Stimulated activated CD8-positive, alpha-beta memory T cell treated with anti-CD3 and anti-CD28 coated beads, Interleukin-4, amount 100 ng/mL, for 1 hour (primary cell): ENCODE measurements at places on chromosomes 3 and 15.

DNA sequence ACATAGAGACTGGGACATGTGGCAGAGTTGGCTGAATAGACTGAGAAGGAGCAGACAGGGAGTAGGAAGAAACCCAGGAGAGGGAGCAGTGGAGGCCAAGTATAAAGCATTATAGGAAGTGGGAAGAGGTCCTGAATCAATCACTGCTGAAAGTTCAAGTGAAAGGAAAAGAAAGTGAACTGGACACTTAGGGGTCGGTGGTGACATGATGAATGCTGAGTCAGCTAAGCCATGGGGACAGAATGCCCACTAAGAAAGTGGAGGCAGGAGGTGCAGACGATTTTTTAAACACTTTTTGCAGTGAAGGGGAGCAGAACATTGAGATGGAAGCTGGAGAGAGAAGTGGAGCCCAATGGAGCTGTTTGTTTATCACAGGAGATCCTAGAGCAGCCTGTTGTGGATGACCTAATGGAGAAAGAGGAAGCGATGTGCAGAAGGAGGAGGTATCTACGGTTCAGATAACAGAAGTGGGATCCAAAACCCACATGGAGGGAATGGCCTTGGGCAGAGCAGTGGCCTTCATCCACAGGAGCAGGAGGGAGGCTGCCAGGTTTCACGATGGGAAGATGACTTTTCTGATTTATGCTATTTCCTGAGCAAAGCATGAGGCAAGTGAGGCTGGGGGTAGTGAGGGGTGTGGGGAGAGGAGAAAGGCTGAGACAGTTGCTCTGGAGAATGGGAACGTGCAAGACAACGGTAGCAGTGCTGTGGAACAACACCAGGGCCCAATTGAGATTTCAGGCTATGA lies 208.2 kb downstream of the RPLP1 start:
- no peak for DNase-seq

DNA sequence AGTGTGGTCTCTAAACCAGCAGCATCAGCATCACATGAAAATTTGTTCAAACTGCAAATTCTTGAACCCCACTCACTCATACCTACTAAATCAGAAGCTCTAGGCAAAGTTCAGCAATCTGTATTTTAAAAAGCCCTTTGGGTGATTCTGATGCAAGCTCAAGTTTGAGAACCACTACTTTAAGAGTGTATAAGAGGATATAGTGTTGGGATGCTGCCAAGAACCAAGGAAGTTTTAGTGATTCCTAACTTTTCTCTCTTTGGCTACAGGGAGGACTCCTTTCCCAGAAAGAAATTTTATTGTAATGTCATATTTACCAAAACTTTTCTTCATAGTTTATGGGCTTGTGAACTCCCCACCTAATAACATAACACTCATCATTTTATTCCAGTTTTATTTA lies 422.2 kb downstream of the TBC1D5 start:
- no peak for DNase-seq

DNA sequence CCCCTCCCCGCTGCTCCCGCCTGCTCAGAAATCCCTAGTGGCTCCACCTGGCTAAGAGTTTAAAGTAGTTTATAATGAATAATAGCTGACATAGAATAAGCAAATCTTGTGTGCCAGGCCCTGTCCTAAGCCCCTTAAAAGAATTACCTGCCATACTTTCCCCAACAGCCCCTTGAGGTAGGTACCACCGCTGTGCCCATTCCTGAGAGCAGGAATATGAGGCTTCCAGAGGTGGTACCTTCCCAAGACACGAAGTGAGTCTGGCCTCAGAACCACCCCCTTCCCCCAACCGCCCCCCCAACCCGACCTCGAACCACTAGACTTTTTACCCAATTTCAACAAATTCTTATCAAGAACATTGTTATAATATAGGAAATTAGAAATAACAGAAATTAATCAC lies 1.2 kb downstream of the ABHD6 start:
- DNase-seq, result no peak

- DNase-seq, result no peak
Observed at GRCh38 chr15:72472992-72473610, 1.0 kb upstream of the ARIH1 start.

- DNase-seq, result no peak
Observed at GRCh38 chr3:5630406-5630805, 442.9 kb downstream of the EDEM1 start.

GRCh38 chr3:60707452-60708020 lies 543.7 kb downstream of the FHIT start:
- no peak for DNase-seq

DNA sequence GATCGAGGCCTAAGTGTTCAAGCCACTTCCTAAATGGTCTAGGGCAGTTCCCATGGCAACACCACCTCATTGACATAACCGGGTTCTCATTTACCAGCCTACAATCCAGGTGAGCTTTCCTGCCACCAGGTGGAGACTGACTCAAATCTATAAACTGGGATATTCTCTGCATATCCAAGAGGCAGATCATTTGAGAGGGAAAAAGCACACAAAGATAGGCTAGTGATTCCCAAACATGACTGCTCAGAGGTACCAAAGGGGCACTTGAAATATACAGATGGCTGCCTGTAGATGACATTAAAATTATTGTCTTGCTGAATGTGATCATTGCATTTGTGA lies 141.3 kb upstream of the PROK2 start:
- no peak for DNase-seq

DNA sequence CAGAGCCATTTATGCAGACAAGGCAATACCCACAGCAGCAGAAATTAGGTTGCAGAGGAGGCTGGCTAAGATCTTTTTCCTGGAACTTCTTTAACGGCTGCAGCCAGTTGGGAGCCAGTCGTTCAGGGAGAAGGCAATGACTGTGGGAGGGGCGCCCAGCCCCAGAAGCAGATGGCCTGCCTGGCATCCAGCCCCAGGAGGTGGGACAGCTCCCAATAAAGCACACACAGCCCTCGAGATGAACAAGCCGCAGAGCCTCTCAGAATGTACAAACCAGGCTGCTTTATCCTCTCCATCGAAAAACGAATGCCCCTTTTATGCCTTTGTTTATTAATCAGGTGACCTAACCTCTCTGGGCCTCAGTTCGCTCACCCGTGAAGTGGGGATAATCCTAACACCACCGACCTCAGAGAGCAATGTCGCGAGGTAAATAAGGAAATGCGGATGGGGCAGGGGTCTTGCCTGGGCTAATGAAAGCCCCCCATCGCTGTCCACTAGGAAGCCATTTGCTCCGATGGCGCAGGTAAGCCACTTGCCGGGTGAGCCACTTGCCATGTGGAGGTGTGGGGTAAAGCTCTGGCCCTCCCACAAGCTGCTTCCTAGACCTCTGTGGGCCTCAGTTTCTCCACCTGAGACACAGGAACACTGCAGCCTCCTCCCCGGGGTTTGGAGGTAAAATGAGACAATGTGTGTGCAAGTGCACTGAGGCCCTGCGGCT lies 35.8 kb downstream of the MGLL start:
- no peak for DNase-seq

GRCh38 chr15:31215490-31216214 lies 111.0 kb upstream of the KLF13 start:
- peak; percentile 62 for DNase-seq

DNA sequence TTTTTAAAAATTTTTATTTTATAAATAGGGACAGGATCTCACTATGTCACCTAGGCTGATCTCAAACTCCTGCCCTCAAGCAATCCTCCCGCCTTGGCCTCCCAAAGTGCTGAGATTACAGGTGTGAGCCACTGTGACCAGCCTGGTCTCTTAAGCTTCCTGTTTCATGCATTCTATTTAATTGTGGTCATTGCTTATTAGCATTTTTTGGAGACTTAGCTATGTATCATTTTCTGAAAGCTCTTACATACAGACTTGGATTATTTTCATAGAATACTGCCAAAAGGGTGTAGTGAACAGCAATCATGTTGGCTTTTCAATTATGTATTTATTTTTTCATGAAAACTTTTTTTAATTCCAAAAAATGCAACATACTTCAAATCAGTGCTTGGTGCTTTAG lies 51.5 kb upstream of the DCUN1D1 start:
- no peak for DNase-seq

GRCh38 chr3:30502051-30502741 lies 104.2 kb upstream of the TGFBR2 start:
- DNase-seq, result no peak

DNA sequence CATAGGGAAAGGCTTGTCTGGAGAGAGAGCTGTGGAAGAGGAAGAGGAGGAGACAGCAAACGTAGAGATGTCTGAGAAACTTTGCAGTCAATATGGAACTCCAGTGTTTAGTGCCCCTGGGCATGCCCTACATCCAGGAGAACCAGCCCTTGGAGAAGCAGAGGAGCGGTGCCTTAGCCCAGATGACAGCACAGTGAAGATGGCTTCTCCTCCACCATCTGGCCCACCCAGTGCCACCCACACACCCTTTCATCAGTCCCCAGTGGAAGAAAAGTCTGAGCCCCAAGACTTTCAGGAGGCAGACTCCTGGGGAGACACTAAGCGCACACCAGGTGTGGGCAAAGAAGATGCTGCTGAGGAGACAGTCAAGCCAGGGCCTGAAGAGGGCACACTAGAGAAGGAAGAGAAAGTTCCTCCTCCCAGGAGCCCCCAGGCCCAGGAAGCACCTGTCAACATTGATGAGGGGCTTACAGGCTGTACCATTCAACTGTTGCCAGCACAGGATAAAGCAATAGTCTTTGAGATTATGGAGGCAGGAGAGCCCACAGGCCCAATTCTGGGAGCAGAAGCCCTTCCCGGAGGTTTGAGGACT lies 6.9 kb downstream of the MAP1A start:
- DNase-seq, result no peak

GRCh38 chr3:56720849-56721248 lies 37.8 kb upstream of the TASOR start:
- DNase-seq, result no peak

DNA sequence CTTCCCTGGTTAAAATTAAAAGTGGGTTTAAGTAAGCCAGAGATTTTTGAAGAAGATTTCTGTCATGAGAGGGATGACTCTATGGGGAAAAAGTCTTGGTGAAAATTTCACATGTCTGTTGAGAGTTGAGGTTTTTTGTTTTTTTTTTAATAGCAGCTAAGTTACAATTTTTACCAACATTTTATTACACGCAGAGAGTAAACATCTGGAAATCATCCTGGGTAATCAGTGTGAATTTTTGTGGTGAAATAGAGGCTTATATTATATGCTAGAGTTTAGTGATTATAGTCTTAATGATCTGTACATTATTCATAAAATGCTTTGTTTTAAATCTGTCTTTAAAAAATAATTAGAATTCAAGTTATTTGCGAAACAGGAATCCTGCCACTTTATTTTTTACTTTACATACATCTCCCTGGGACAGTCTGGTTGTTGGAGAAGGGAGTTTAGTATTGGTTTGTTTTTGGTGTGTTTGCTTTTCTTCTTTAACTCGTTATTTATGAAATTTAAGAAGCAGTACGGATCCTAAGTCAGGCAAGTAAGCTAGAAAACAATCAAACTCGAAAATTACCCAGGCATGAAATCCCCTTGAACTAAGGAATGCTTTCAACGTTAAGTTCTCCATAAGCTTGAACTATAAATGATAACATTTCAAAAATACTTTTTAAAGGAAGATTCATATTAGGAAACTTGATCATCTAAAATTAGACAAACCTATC lies 143.4 kb upstream of the TSC22D2 start:
- DNase-seq, result no peak

GRCh38 chr15:42069025-42069424 lies 25.3 kb downstream of the PLA2G4D start:
- DNase-seq, result no peak

DNA sequence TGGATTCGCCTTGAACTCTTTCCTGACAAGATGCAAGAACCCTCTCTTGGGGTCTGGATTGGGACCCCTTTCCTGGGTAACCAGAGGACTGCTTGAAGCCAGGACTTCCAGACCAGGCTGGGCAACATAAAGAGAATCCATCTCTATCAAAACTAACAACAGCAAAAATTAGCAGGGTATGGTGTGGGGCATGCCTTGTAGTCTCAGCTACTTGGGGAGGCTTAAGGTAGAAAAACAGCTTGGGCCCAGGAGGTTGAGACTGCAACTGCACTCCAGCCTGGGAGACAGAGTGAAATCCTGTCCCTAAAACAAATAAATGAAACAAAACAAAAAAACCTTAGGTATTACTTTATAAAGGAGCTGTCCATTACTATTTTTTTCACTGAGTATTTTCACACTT lies 93.1 kb upstream of the PLXND1 start:
- DNase-seq, result no peak

- no peak for DNase-seq
Observed at GRCh38 chr3:23329471-23330105, 126.5 kb downstream of the UBE2E2 start.

DNA sequence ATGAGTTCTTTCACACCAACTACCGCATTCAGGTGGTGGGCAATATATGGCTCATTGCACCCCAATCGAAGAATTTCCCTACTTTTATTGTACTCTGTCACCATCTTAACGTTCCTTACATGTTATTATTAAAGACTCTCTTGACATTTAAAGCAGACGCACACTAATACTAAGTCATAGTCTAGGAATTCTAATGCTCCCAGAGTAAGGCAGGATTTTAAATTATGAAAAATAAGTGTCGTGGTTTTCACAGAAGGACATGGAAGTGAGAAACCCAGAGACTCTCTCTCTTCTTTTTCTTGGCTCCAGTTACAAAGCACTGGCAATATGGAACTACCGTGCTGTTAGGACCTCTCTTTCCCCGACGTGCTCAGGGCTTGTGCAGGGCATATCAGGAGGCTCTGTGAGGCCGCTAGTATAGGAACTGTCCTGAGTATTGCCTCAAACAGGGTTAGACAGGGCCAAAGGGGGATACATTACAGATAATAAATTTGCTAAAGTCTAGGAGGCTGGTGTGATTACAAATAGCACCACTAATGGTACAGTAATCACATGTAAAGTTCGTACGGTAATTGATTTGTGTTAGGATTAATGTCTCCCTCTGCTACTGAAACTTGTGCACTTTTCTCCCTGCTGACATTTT lies 590.8 kb downstream of the FOXP1 start:
- DNase-seq, result no peak

DNA sequence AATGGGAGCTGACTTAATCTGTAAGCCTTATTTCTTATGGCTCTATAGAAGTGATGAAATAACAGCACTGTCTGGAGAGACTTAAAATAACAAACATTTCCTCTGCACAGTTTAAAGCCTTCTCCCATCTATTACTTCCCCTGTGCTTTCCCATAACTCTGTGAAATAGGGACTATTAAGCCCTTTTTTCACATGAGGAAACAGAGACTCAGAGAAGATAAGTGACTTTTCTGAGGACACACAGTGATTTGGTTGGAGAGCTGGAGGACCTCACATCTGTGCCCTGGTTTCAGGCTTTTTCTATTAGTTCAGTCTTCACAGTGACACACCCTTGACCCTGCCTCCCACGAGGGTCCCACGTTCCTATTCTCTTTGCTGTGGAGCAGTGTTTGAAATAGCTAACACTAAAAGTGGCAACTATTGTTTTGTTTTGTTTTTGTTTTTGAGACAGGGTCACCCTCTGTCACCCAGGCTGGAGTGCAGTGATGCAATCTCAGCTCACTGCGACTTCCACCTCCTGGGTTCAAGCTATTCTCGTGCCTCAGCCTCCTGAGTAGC lies 82.9 kb downstream of the ST6GAL1 start:
- DNase-seq, result no peak

- no peak for DNase-seq
Observed at GRCh38 chr15:78714890-78715289, 73.9 kb upstream of the CHRNB4 start.

GRCh38 chr15:88881775-88882174 lies 13.6 kb downstream of the HAPLN3 start:
- no peak for DNase-seq

GRCh38 chr3:58369876-58370275 lies 37.2 kb downstream of the PXK start:
- DNase-seq, result no peak
